ENCODE measurements at places on chromosomes 1 and 21. TPM values are rescaled to one million over a fixed set of nuclear protein-coding genes. Genes with fewer than 3 reads are reported as not detected.

- H3K27ac ChIP-seq: no peak overlapping the region
- H3K27me3 ChIP-seq: peaks cover 49% of the 10 kb centered on the region
- DNase-seq: no peak
- H3K36me3 ChIP-seq: no peaks in the 10 kb centered on the region
Measured at GRCh38 chr1:62318320-62318755, 896 bp downstream of the KANK4 start.

DNA sequence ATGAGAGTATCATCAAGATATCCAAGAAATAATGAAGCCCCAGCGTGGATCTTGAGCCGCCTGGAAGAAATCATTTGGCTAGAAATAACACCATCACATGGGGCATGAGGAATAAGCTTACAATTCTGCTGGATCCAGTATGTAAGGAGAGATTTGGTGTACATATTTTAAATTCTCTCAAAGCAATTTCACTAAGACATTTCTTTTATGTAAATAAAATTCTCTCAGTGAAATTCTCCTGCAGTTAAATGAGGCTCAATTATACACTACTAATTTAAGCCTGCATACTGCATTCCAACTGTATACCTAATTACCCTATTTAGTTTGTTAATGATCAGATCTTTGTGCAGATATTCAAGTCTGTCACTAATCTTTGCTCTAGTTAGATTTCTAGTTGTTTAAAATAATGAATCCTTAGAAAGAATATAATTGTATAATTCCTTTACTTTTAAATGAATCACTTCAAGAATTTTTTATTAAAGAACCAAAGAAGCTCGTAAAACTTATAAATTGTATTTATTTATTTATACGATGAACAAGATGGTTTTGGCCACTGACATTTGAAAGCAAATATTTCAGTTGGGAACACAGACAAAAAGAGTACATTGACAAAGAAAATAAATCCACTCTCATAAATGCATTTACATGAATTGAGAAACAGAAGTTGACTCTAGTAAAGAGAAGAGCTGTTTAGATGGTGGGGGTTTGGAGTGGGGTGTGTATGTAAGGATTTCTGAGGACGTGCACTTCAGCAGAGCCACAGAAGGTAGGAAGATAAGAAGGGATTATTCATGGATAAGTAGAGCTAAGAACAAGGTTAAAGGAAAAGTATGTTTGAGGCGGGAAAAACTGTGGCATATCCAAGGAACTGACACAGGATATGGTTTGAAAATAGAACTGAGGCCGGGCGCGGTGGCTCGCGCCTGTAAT, 466.8 kb downstream of the DSCAM start:
- no peaks in the 10 kb centered on the region for H3K36me3 ChIP-seq
- H3K27me3 ChIP-seq: no peaks in the 10 kb centered on the region
- no peak overlapping the region for H3K27ac ChIP-seq
- no peaks in the 10 kb centered on the region for H3K4me1 ChIP-seq

GRCh38 chr1:116572099-116572498, 1.3 kb upstream of the CD58 start:
- no peak overlapping the region for H3K27ac ChIP-seq
- peaks cover 3% of the 10 kb centered on the region for H3K4me1 ChIP-seq
- no peak for DNase-seq

GRCh38 chr1:96579636-96580035, 141.9 kb upstream of the PTBP2 start:
- no peaks in the 10 kb centered on the region for H3K4me1 ChIP-seq
- no peaks in the 10 kb centered on the region for H3K27me3 ChIP-seq
- no peak overlapping the region for H3K27ac ChIP-seq
- H3K4me3 ChIP-seq: no peak overlapping the region
- no peak for DNase-seq
- no peaks in the 10 kb centered on the region for H3K36me3 ChIP-seq

- peaks cover 11% of the 10 kb centered on the region for H3K4me1 ChIP-seq
- no peaks in the 10 kb centered on the region for H3K27me3 ChIP-seq
- H3K27ac ChIP-seq: peak overlapping the region; percentile 55
- peaks cover 14% of the 10 kb centered on the region for H3K36me3 ChIP-seq
- no peak for DNase-seq
- peak overlapping the region; percentile 50 for H3K4me3 ChIP-seq
Measured at GRCh38 chr1:155858800-155859233, 550 bp upstream of the SYT11 start.

DNA sequence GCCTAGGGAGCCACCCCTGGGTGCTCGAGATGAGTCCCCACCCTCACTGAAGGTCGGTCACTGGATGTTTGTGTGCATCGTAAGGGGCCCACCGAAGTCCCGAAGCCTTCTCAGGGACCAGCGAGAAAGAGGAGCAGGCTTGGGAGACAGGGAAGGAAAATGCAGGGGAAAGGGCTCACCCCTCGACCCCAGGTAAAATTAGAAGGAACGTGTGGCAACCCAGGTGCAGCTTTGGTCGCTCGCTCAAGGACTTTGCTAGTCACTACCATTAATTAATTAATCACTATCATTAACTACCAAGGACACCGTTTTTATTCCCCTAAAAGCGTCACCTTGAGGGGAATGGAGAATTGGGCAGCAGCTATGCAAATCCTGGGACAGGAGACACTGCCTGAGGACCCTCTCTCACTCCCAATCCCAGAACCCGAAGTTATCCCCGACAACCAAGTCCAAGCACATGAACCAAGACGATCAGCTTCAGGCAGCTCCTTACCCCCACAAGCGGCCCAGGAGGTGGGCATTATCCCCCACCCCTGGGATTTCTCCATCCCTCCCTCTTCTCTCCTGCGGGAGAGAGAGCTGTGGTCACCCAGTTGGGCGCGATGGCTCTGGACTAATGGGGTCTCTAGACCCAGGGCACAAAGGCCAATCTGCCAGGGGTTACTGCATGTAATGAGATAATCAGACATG, 4.2 kb upstream of the SIM2 start:
- DNase-seq: no peak
- peak overlapping the region; percentile 37 for H3K27ac ChIP-seq
- H3K4me3 ChIP-seq: no peak overlapping the region

- H3K27me3 ChIP-seq: peaks cover 9% of the 10 kb centered on the region
- H3K36me3 ChIP-seq: no peaks in the 10 kb centered on the region
- no peak overlapping the region for H3K4me3 ChIP-seq
- no peak for DNase-seq
Measured at GRCh38 chr1:204617256-204618147, 68.0 kb downstream of the LRRN2 start.

DNA sequence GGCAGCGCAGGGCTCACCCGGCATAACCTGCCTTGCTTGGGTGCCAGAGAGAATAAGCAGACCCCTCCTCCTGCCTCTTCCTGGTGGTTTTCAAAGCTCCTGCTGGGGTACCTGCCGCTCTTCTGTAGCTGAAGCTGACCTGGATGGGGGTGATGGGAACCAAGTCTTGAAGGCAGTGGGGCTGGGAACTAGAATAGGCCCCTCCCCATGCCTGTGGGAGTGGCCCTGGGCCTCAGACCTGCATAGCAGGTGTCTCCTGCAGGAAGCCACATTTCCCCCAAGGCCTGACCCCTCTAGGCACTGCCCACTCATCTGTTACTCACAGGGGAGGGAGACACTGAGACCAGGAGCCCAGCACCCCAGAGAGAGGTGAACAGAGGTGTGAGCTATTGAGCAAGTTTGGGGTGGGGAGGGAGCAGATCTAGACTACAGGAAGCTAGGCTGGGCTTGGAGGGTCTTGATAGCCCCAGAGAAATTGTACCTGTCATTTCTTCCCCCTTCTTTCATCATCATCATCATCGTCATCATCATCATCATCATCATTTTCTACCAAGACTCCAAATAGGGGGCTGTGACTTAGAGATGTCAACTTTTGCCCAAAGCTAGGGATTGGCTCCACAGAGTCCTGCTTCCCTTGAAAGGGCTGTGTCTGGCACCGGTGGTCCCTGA, 10.1 kb downstream of the PADI1 start:
- H3K4me1 ChIP-seq: peaks cover 22% of the 10 kb centered on the region
- H3K4me3 ChIP-seq: no peak overlapping the region
- no peaks in the 10 kb centered on the region for H3K36me3 ChIP-seq
- no peak overlapping the region for H3K27ac ChIP-seq
- no peak for DNase-seq

DNA sequence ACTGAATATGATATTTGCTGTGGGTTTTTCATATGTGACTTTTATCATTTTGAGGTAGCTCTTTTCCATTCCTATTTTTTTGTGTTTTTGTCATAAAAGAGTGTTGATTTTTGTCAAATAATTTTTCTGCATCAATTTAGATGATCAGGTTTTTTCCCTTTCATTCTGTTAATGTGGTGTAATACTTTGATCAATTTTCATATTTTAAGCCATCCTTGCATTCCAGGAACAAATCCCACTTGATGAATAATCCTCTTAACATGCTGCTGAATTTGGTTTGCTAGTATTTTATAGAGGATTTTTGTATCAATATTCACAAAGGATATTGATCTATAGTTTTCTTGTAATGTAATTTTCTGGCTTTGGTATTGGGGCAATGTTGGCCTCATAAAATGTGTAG, 25.5 kb upstream of the C1orf53 start:
- H3K27ac ChIP-seq: no peak overlapping the region
- no peaks in the 10 kb centered on the region for H3K27me3 ChIP-seq
- no peaks in the 10 kb centered on the region for H3K36me3 ChIP-seq

- H3K4me1 ChIP-seq: no peaks in the 10 kb centered on the region
- H3K4me3 ChIP-seq: no peak overlapping the region
- H3K27me3 ChIP-seq: peaks cover 57% of the 10 kb centered on the region
Measured at GRCh38 chr1:181763736-181764135, 280.4 kb downstream of the CACNA1E start.

- H3K27ac ChIP-seq: no peak overlapping the region
- H3K4me1 ChIP-seq: no peaks in the 10 kb centered on the region
- no peak overlapping the region for H3K4me3 ChIP-seq
Measured at GRCh38 chr21:46111193-46111571, 13.3 kb downstream of the COL6A2 start.

DNA sequence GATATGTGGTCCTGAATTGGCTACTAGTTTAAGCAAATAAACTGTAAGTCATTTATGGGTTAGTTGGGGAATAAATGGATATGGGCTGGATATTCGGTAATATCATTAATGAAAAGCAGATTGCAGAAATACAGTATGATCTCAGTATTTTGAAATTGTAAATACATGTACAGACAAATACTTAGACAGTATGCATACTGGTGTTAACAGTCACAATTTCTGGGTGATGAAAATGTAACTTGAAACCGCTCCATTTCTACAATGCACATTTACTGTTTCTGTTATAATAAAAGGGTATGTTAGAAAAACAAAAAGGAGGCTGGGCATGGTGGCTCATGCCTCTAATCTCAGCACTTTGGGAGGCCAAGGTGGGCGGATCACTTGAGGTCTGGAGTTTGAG, 28.0 kb downstream of the BLZF1 start:
- no peak overlapping the region for H3K27ac ChIP-seq
- no peak for DNase-seq
- H3K4me1 ChIP-seq: no peaks in the 10 kb centered on the region
- no peaks in the 10 kb centered on the region for H3K27me3 ChIP-seq
- peaks cover 14% of the 10 kb centered on the region for H3K36me3 ChIP-seq

DNA sequence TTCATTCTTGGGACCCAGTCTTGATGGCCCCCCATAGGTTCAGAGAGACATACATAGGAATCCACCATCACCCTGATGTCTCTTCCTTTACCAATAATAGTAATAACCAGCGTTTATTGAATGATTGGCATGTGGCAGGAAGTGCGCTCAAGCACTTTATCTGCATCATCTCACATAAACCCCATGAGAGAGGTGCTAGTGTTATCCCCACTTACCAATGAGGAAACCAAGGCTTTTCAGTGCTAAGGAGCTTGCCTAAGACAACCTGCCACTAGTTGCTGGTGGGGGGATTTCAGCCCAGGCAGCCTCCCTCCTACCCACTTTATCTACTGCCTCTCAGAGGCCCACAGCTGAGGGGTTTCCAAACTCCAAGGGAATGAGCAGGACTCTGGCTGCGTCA, 7.7 kb downstream of the LGR6 start:
- H3K4me1 ChIP-seq: no peaks in the 10 kb centered on the region
- no peaks in the 10 kb centered on the region for H3K36me3 ChIP-seq
- H3K27me3 ChIP-seq: peaks cover 5% of the 10 kb centered on the region
- H3K4me3 ChIP-seq: no peak overlapping the region
- no peak overlapping the region for H3K27ac ChIP-seq

DNA sequence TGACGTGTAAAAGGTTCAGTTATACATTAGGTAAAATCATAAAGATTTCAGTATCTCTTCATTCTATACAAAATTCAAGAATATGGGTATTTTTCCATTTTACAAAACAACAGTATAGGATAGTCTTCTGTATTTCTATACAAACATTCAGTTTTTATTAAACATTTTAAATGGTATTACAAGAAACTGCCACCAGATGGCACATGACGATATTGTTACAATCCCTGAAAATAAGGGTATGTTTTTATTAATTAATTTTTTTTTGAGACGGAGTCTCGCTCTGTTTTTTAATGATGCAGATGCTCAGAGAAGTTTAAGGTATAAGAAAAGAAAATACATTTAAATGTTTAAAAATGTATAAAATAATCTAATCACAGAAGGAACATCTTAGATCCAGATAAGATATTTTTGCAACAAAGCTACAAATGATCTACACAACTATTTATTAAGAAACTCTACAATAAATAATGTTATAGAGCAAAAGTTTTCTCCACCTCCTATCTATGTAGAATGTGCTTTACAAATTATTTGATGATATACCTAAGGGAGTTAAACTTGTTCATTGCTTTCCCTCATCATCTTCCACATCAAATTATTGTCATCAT, 23.5 kb upstream of the RSBN1 start:
- H3K27me3 ChIP-seq: no peaks in the 10 kb centered on the region
- H3K36me3 ChIP-seq: no peaks in the 10 kb centered on the region
- peaks cover 6% of the 10 kb centered on the region for H3K4me1 ChIP-seq
- no peak overlapping the region for H3K4me3 ChIP-seq
- H3K27ac ChIP-seq: no peak overlapping the region
- DNase-seq: peak; percentile 73

- H3K27ac ChIP-seq: no peak overlapping the region
- no peak for DNase-seq
- no peaks in the 10 kb centered on the region for H3K4me1 ChIP-seq
- peaks cover 12% of the 10 kb centered on the region for H3K36me3 ChIP-seq
- no peak overlapping the region for H3K4me3 ChIP-seq
Measured at GRCh38 chr1:179104611-179105250, 22.9 kb downstream of the TOR3A start.

DNA sequence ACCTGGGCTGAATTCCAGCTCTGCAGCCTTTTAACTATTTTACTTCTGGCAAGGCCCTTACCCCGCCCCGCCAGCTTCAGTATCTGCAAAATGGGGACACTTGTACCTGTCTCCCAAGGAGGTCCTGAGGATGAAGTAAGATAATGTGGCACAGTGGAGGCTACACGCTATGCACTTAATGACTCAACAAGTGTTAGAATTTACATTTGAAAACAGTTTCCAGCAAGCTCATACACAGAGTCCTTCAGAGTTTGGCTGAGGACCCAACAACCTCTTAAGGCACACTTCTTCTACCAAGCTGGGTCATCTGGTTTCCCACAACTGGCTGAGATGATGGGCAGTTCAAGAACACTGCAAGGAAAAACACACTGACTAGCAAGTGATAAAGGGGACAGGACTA, 30.2 kb upstream of the SLC22A15 start:
- no peaks in the 10 kb centered on the region for H3K36me3 ChIP-seq
- H3K4me1 ChIP-seq: no peaks in the 10 kb centered on the region
- H3K4me3 ChIP-seq: no peak overlapping the region
- H3K27me3 ChIP-seq: no peaks in the 10 kb centered on the region
- no peak for DNase-seq
- H3K27ac ChIP-seq: no peak overlapping the region

The NTNG1 gene
- total RNA-seq: 93.8 TPM

The IKBKE gene
- 2.3 TPM for total RNA-seq

The PRELP gene
- total RNA-seq: not detected

The ALDH9A1 gene
- total RNA-seq: 81.7 TPM

The MFSD2A gene
- total RNA-seq: 6.8 TPM
